Right ventricle myocardium superior (tissue), 1 donor: ENCODE measurements at places on chromosomes 1 and 21. TPM values are rescaled to one million over a fixed set of nuclear protein-coding genes. Genes with fewer than 3 reads are reported as not detected.

The VASH2 gene
- 2.2 TPM for total RNA-seq

DNA sequence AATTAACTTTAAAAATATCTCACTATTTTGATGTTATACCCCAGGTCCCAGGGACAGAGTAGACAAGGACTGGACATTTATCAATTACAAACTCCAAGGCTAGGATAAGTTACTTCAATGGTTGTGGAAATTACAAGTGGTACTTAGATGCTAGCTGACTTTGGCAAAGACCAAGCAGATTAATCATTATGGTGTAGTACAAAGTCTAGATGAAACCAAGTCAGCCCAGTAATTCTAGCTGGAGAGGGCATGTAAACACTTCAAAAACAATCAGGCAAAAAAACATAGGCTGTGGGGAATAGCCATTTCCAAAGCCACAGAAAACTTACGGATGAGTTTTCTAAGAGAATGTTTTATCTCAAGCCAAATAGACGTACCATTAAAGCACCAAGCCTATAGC lies 124.5 kb downstream of the TSEN15 start:
- no peak for DNase-seq

The IL12RB2 gene
- 0.54 TPM for total RNA-seq

DNA sequence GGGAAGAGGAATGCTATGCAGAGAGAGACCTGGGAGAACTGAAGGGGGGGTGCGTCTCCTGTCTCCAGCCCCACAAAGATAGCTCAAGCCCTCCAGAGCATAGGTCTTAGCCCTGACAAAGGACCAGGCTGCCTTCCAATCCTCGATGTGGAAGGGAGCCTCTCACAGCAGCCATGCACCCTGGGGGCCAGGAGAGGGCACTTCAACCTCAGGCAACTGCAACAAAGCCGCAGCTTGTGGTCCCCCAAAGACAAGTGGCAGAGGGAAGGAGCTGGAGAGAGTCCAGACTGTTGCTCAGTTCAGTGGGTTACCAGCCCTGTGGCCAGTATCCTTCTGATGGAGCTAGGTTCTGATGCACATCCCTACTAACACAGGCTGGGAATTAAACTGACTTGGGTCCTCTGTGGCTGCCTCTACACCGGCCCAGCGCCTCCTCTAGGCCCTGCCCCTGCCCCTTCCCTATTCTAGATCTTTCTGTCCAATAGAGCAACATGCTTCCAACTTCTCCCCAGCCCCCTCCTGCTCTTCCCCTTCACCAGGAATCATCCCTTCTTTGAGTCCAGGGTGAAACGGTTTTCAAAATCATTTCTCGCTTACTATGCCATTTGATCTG lies 100.7 kb upstream of the SPATA6 start:
- peak; percentile 47 for DNase-seq

The EFNA1 gene
- 41.5 TPM for total RNA-seq

The RAP1GAP gene
- 3.7 TPM for total RNA-seq
